ENCODE measurements at places on chromosomes 2 and 18. TPM values are rescaled to one million over a fixed set of nuclear protein-coding genes. Genes with fewer than 3 reads are reported as not detected.

Gene FOXI3
- 7.1 TPM for total RNA-seq

Gene RESP18
- not detected for total RNA-seq

Gene CFAP65
- not detected for total RNA-seq

Gene RSAD2
- total RNA-seq = 7.9 TPM

Gene ABCB11
- total RNA-seq = 0.38 TPM

Gene IL1R2
- total RNA-seq = 1.0 TPM

Gene RIT2
- total RNA-seq = 0.38 TPM

Gene TUBA4A
- total RNA-seq = 20.5 TPM

Gene NAB1
- total RNA-seq = 129 TPM

Gene IHH
- 3.8 TPM for total RNA-seq

Gene ARMC9
- 63.1 TPM for total RNA-seq

Gene UGT1A3
- not detected for total RNA-seq

Gene MBOAT2
- total RNA-seq = 84.3 TPM

Gene MDH1B
- 3.5 TPM for total RNA-seq

Gene MEP1B
- not detected for total RNA-seq

Gene UGT1A4
- total RNA-seq = not detected

Gene SLC4A5
- 36.3 TPM for total RNA-seq

Gene SLC35G4
- not detected for total RNA-seq

Measured in camera-type eye (tissue), 1 donor.